ENCODE measurements at places on chromosomes 1 and 21. TPM values are rescaled to one million over a fixed set of nuclear protein-coding genes. Genes with fewer than 3 reads are reported as not detected.

DNA sequence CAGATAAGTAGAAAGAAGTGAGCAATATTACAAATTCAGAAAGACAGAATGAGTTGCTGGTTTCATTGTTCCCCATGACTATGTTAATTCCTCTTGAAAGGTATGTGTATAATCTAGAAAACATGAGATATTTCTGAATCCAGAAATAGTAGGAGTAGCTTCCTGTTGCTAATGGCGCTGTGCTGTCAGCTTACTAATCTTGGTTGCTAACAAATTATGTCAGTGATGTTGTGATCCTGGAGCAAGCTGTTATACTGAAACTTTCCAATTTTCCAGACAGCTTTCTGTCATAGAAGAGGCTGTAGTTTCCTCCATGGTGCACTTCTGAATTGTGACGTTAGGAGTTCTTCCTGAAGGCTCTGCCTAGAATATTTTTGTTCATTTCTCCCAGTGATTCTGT, 372.3 kb downstream of the USP25 start:
- no peak for DNase-seq

DNA sequence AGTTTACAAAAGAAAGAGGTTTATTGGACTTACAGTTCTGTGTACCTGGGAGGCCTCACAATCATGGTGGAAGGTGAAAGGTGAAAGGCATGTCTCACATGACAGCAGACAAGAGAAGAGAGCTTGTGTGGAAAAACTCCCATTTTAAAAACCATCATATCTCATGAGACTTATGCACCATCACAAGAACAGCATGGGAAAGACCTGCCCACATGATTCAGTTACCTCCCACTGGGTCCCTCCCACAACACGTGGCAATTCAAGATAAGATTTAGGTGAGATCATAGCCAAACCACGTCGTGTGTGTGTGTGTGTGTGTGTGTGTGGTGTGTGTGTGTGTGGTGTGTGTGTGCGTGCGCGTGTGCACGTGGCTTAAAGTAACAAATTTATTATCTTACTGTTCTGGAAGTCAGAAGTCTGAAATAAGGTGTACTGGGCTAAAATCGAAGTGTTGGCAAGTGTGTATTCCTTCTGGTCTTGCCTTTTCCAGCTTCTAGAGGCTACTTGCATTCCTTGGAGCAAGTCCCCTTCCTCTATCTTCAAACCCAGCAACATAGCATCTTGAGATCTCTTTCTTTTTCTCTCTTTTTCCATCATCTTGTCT, 48.1 kb upstream of the MPC2 start:
- no peak for DNase-seq

GRCh38 chr1:50426108-50426700, 3.0 kb upstream of the DMRTA2 start:
- no peak for DNase-seq

DNA sequence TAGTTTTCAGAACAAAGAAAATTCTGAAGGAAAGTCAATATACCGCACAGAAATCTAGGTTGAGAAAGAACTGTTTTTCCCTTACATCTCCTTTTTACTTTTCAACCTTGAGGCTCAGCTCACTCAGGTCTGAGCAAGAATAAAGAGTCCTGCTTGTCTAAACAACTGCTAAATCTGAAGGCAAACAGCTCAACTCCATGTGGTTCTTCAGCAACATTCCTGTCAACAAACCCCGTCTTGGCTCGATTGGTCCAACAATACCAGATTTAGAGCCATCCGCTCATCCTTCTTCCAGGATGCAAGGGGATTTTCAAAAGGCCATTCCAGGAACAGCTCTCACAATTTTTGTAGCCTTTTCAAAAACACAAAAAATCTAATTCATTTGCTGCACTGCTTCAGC, 119.8 kb downstream of the HLCS start:
- no peak for DNase-seq

BGLAP gene
- 1.7 TPM for polyA plus RNA-seq

CCDC181 gene
- 4.5 TPM for polyA plus RNA-seq
